ENCODE measurements at places on chromosomes 13 and 19. TPM values are rescaled to one million over a fixed set of nuclear protein-coding genes. Genes with fewer than 3 reads are reported as not detected.

Gene MBNL2
- total RNA-seq: 79.5 TPM

DNA sequence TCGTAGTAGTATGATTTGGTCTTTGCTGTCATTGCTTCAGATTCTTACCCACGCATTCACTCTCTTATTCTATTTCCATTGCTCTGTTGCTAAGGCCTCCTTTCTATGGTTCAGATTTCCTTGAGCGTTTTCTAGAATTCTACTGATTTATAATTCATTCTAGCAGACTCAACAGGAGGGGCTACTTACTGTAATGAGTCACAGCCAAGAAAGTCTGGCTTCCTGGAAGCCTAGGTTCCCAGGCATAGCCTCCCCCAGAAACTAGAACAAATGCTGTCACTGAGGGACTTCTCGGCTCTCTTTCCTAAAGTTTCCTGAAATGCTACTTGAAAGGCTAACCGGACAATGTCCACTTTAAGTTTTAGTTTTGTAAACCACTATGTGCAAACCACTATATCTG, 47.7 kb upstream of the SPATA13 start:
- no peaks in the 10 kb centered on the region for H3K27me3 ChIP-seq
- H3K36me3 ChIP-seq: no peaks in the 10 kb centered on the region
- no peaks in the 10 kb centered on the region for H3K4me1 ChIP-seq
- H3K27ac ChIP-seq: no peak overlapping the region

GRCh38 chr19:48396824-48397176, 3.3 kb downstream of the GRIN2D start:
- peaks cover 56% of the 10 kb centered on the region for H3K27me3 ChIP-seq
- no peak overlapping the region for H3K27ac ChIP-seq
- no peak for DNase-seq
- H3K36me3 ChIP-seq: no peaks in the 10 kb centered on the region
- H3K4me1 ChIP-seq: no peaks in the 10 kb centered on the region
- H3K4me3 ChIP-seq: no peak overlapping the region

GRCh38 chr13:19759669-19760068, 23.1 kb downstream of the PSPC1 start:
- H3K27ac ChIP-seq: no peak overlapping the region
- no peak for DNase-seq
- no peak overlapping the region for H3K4me3 ChIP-seq
- peaks cover 7% of the 10 kb centered on the region for H3K4me1 ChIP-seq
- H3K27me3 ChIP-seq: no peaks in the 10 kb centered on the region
- peaks cover 33% of the 10 kb centered on the region for H3K36me3 ChIP-seq

- peak; percentile 90 for DNase-seq
- H3K27ac ChIP-seq: peak overlapping the region; percentile 98
- peaks cover 34% of the 10 kb centered on the region for H3K4me1 ChIP-seq
- no peaks in the 10 kb centered on the region for H3K36me3 ChIP-seq
- no peaks in the 10 kb centered on the region for H3K27me3 ChIP-seq
These were observed 844 bp upstream of the RFX1 start for GRCh38 chr19:14006766-14007562.

DNA sequence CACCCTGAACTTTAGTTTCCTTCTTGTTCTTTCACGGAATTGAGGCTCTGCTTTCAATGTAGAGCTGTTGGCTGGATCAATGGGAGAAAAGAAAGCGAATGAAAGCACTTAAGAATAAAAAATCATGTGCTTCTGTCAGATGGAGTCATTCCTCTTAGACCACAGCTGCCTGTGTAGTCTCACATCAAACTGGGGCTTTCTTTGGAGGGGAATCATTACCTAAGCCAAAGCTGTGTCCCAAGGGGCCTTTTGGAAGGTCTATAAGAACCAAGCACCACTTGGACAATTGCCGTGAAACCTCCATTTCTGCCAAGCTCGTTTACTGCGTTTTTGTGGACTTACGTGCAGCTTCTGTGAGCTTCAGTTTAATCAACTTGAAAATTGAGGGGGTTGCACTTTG, 44.2 kb upstream of the RNF113B start:
- no peaks in the 10 kb centered on the region for H3K27me3 ChIP-seq
- H3K27ac ChIP-seq: no peak overlapping the region
- no peak for DNase-seq
- H3K4me3 ChIP-seq: no peak overlapping the region
- no peaks in the 10 kb centered on the region for H3K36me3 ChIP-seq

- H3K27me3 ChIP-seq: no peaks in the 10 kb centered on the region
- no peak overlapping the region for H3K27ac ChIP-seq
- no peaks in the 10 kb centered on the region for H3K4me1 ChIP-seq
- no peak for DNase-seq
- H3K4me3 ChIP-seq: no peak overlapping the region
These were observed 33.3 kb upstream of the GAS6 start for GRCh38 chr13:113897161-113897560.

Gene FCER2
- total RNA-seq: 0.34 TPM

GRCh38 chr19:44647144-44647543, 3.4 kb downstream of the PVR start:
- peaks cover 6% of the 10 kb centered on the region for H3K36me3 ChIP-seq
- H3K4me3 ChIP-seq: peak overlapping the region; percentile 51
- peak overlapping the region; percentile 80 for H3K27ac ChIP-seq
- H3K27me3 ChIP-seq: no peaks in the 10 kb centered on the region
- peaks cover 30% of the 10 kb centered on the region for H3K4me1 ChIP-seq
